ENCODE measurements at places on chromosomes 1 and 21. TPM values are rescaled to one million over a fixed set of nuclear protein-coding genes. Genes with fewer than 3 reads are reported as not detected.

The CDC14A gene
- total RNA-seq, result 12.5 TPM

The OR10J4 gene
- total RNA-seq, result not detected

GRCh38 chr1:205610036-205610435 lies 21.8 kb downstream of the ELK4 start:
- DNase-seq, result no peak

DNA sequence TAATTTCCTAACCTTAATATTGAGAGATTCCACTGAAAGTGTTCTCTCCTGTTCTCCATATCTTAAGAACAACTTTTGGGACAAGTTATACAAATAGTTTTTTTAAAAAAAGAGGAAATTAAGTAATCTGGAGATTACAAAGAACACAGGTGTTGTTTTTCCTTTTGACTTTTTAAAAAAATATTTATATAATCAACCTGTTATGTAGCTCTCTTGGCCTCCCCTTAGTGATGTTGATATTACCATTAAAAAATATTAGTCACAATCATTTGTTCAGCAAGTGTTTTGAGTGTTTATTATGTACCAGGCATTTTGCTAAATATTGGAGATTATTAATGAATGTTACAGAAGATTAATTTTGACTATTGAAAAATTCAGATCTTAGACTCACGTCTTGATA lies 8.1 kb downstream of the MAN1A2 start:
- no peak for DNase-seq

- DNase-seq, result no peak
Observed at GRCh38 chr1:64811131-64811530, 66.3 kb downstream of the RAVER2 start.

DNA sequence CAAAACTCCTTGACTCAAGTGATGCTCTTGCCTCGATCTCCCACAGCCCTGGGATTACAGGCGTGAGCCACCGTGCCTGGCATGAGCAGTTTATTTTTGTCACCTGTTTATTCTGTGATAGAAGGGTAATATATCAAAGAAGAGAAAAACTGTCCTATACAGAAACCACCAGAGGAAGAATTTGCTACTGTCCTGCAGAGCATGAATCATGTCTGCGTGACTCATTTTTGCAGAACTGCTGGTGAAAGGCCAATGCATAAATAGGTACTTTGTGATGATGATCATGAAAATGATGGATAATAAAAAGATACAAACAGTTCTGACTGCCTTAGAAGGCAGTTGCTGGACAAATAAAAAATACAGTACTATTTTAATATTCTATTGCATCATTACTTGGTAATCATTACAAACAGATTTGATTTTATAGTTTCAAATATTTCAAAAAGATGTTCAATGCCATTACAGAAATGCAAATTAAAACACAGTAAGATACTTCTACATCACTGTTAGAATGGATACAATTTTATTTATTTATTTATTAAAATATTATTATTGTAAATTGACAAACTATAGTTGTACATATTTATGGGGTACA lies 26.5 kb downstream of the RIPPLY3 start:
- no peak for DNase-seq

DNA sequence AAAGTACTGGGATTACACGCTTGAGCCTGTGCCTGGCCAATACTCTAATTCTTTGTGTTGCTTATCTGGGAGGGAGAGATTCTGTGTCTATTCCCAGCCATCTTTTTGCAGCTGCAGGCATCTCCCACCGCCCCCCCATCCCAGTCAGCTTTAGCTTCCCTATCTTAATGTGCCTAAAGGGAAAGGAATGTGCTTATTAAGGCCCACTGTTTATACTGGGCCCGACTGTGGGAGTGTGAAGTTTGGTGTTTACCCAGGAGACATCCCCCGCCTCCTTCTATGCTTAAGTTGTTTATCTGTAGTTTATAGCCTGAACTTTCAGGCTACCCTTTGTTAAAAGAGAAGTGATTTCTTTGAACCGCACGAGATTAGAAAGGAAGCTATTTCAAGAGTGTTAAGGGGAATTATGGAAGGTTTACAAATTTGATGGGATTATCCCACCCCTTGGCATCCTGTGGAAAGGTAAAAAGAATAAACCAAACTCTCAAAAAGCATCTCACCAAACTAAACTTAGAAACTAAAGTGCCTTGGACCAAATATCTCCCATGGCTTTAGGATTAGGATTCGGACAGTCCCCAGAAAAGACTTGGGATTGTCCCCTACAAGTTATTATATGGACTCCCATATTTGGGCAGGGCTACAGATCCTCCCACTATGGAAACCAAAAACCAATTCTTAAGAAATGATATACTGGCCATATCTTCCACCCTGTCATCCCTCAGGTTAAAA lies 25.5 kb upstream of the ZNF496 start:
- no peak for DNase-seq

Data from activated T-cell treated with anti-CD3 and anti-CD28 coated beads, Interleukin-2, amount 50 U/mL, for 4 hours (primary cell).